ENCODE measurements at places on chromosomes 16 and 17. TPM values are rescaled to one million over a fixed set of nuclear protein-coding genes. Genes with fewer than 3 reads are reported as not detected.
A peak's percentile ranks its signal among the peaks of the same experiment; 100 is the strongest.

Gene NLRP1
- 0.09 TPM for total RNA-seq

Gene MCRIP2
- 33.0 TPM for total RNA-seq

DNA sequence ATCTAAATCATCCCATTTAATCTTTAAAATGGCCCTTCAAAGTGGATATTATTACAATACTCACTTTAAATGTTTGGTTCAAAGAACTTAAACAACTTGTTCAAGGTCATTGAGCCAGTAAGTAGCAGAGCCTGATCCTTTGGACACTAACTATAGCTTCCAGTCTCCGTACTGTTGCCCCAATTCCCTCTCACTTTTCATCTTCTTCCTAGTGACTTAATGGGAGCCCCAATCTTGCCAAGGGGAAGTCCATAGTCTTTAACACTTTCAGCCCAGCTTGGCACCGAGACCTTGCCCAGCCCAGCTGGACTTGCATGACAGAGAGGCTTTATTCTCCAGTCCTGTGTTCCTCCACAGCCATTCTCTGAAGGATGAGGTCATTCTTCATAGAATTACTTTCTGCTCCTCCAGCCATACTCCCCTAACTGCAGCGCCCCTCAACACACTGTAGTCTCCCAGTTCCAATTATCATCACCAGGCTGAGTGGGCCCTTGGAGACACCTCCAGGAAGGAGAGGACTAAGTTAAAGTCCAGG is 49.2 kb upstream of the NLK start:
- H3K36me3 ChIP-seq = no peaks in the 10 kb centered on the region
- H3K4me3 ChIP-seq = no peak overlapping the region
- H3K4me1 ChIP-seq = peaks cover 46% of the 10 kb centered on the region
- H3K27me3 ChIP-seq = no peaks in the 10 kb centered on the region
- DNase-seq = no peak

- no peak overlapping the region for H3K27ac ChIP-seq
- no peak overlapping the region for H3K4me3 ChIP-seq
- H3K4me1 ChIP-seq = peaks cover 23% of the 10 kb centered on the region
- no peak for DNase-seq
- peaks cover 28% of the 10 kb centered on the region for H3K27me3 ChIP-seq
Measured at GRCh38 chr17:36938566-36939051, 1.3 kb downstream of the LHX1 start.

Gene TCAP
- 1.6 TPM for total RNA-seq

DNA sequence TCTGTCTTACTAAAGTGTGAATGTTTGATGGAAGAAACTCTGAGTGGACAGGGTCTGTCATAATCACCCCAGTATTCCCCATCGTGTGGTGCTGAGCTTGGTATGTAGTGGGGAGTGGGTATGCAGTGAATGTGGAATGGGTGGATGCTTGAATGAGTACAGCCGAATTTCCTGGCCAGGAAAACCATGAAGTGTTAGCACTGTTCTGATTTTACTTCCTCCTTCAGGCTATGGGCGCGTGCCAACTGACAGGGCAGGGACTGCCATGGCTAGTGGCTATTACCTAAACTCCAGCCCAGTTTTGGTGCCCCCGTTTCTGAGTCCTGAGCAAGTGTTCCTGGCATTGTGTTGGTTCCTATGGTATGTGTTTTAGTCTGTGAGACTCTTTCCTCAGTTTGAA is 48.6 kb downstream of the PRKCA start:
- H3K27me3 ChIP-seq = no peaks in the 10 kb centered on the region
- DNase-seq = no peak
- H3K4me1 ChIP-seq = peaks cover 44% of the 10 kb centered on the region
- H3K4me3 ChIP-seq = no peak overlapping the region

DNA sequence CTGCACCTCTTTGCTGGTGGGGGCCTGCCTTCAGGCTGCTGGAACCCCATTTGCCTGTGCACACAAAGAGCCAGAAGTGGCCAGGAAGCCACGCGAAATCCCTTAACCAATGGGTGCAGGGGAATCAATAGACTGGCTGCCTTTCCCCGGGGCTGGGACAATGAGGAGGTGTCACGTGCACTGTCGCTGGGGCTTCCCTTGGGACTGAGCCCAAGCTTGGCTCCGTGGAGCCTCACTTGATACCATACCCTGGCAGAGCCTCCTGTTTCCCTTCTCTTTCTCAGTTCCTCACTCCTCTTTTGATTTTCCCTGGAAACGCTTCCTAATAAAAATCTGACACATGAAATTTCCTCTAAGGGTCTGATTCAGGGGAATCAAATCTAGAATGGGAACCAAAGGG is 38.8 kb upstream of the C16orf82 start:
- no peaks in the 10 kb centered on the region for H3K27me3 ChIP-seq
- no peaks in the 10 kb centered on the region for H3K36me3 ChIP-seq
- no peak overlapping the region for H3K27ac ChIP-seq
- H3K4me1 ChIP-seq = no peaks in the 10 kb centered on the region

- H3K27ac ChIP-seq = no peak overlapping the region
- H3K27me3 ChIP-seq = no peaks in the 10 kb centered on the region
- no peaks in the 10 kb centered on the region for H3K36me3 ChIP-seq
- no peak for DNase-seq
- no peak overlapping the region for H3K4me3 ChIP-seq
Measured at GRCh38 chr16:78415013-78415412, 315.6 kb downstream of the WWOX start.

GRCh38 chr17:45689451-45689850 is 94.7 kb upstream of the CRHR1 start:
- no peak overlapping the region for H3K27ac ChIP-seq
- no peaks in the 10 kb centered on the region for H3K4me1 ChIP-seq
- H3K36me3 ChIP-seq = no peaks in the 10 kb centered on the region
- no peak for DNase-seq
- no peaks in the 10 kb centered on the region for H3K27me3 ChIP-seq

DNA sequence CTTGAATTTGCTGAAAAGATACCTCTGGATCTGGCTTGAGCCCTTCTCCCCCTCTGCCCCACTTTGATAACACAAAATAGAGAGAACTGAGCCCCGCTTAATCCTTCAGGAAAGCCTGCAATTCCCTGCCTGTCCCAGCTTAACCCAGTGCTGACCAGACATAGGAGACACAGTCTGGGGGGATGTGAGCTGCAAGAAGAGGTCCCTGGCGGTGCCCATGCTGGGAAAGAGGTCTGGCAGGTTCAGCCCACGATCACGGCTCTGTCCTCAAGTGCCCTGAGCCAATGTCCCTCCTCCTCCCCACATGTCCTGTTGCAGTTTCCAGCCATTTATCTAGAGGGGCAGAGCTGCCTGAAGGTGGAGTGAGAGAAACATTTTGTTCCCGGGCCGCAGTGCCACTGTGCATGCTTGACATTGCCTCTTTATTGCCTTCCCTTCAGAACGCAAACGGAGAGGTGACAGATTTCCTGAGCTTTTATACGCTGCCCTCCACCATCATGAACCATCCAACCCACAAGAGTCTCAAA is 29.0 kb downstream of the PLCD3 start:
- no peak overlapping the region for H3K4me3 ChIP-seq
- H3K27ac ChIP-seq = no peak overlapping the region
- peaks cover 5% of the 10 kb centered on the region for H3K4me1 ChIP-seq
- no peak for DNase-seq
- peaks cover 3% of the 10 kb centered on the region for H3K36me3 ChIP-seq

DNA sequence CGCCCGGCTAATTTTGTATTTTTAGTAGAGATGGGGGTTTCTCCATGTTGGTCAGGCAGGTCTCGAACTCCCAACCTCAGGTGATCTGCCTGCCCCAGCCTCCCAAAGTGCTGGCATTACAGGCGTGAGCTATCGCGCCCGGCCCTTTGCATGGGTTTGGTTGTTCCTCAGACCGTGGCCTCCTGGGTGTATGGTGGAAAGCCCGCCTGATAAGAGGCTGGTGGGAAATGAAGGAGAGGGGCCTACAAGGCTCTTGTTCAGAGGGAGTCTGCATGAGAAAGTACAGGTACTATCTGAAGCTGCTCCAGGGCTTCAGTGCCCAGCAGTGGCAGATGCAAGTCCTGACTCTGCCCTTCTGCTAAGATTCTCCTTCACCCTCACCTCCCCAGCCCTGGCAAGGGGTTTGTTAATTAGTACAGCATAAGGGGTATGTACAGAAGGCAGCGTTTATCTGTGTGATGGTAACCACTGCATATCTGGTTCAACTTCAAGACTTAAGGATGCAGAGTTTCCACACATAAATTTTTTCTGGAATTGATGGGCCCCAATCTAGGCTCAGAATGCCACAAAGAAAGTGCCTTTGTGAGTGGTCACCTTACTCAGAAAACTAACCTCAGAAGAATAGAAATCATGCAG is 24.2 kb downstream of the GRB7 start:
- no peak for DNase-seq
- no peak overlapping the region for H3K4me3 ChIP-seq
- no peaks in the 10 kb centered on the region for H3K27me3 ChIP-seq
- no peaks in the 10 kb centered on the region for H3K4me1 ChIP-seq
- no peak overlapping the region for H3K27ac ChIP-seq

GRCh38 chr17:45171338-45172231 is 9.9 kb downstream of the HEXIM2 start:
- peak overlapping the region; percentile 94 for H3K27ac ChIP-seq
- peak; percentile 97 for DNase-seq
- H3K4me3 ChIP-seq = peak overlapping the region; percentile 10
- no peaks in the 10 kb centered on the region for H3K27me3 ChIP-seq
- H3K36me3 ChIP-seq = no peaks in the 10 kb centered on the region

DNA sequence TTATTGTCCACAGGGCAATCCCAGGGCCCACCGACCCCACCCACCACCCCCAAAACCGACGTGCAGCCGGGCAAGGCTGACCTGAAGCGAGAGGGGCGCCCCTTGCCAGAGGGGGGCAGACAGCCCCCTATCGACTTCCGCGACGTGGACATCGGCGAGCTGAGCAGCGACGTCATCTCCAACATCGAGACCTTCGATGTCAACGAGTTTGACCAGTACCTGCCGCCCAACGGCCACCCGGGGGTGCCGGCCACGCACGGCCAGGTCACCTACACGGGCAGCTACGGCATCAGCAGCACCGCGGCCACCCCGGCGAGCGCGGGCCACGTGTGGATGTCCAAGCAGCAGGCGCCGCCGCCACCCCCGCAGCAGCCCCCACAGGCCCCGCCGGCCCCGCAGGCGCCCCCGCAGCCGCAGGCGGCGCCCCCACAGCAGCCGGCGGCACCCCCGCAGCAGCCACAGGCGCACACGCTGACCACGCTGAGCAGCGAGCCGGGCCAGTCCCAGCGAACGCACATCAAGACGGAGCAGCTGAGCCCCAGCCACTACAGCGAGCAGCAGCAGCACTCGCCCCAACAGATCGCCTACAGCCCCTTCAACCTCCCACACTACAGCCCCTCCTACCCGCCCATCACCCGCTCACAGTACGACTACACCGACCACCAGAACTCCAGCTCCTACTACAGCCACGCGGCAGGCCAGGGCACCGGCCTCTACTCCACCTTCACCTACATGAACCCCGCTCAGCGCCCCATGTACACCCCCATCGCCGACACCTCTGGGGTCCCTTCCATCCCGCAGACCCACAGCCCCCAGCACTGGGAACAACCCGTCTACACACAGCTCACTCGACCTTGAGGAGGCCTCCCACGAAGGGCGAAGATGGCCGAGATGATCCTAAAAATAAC is 3.0 kb downstream of the SOX9 start:
- H3K4me3 ChIP-seq = peak overlapping the region; percentile 71
- H3K27me3 ChIP-seq = no peaks in the 10 kb centered on the region
- H3K27ac ChIP-seq = peak overlapping the region; percentile 65
- DNase-seq = peak; percentile 7
- peaks cover 23% of the 10 kb centered on the region for H3K4me1 ChIP-seq

Gene CACNG1
- total RNA-seq = not detected

GRCh38 chr17:13067629-13068303 is 49.9 kb upstream of the ELAC2 start:
- no peaks in the 10 kb centered on the region for H3K4me1 ChIP-seq
- H3K27me3 ChIP-seq = no peaks in the 10 kb centered on the region
- no peak for DNase-seq
- H3K36me3 ChIP-seq = no peaks in the 10 kb centered on the region

Gene CLEC3A
- 1.1 TPM for total RNA-seq

GRCh38 chr17:14306596-14306995 is 5.7 kb downstream of the HS3ST3B1 start:
- H3K27me3 ChIP-seq = no peaks in the 10 kb centered on the region
- H3K4me1 ChIP-seq = no peaks in the 10 kb centered on the region
- no peak overlapping the region for H3K27ac ChIP-seq
- H3K36me3 ChIP-seq = no peaks in the 10 kb centered on the region
- H3K4me3 ChIP-seq = no peak overlapping the region

Gene KRTAP4-9
- not detected for total RNA-seq

- no peak overlapping the region for H3K4me3 ChIP-seq
- H3K4me1 ChIP-seq = no peaks in the 10 kb centered on the region
- H3K27ac ChIP-seq = no peak overlapping the region
- H3K27me3 ChIP-seq = no peaks in the 10 kb centered on the region
- DNase-seq = no peak
Measured at GRCh38 chr16:75787440-75787839, 61.1 kb upstream of the CPHXL start.

GRCh38 chr17:30586818-30587595 is 109.8 kb downstream of the GOSR1 start:
- DNase-seq = no peak
- no peak overlapping the region for H3K4me3 ChIP-seq
- H3K27me3 ChIP-seq = no peaks in the 10 kb centered on the region
- H3K4me1 ChIP-seq = 0 out of 2 replicates have a peak, but pooled peaks cover 6% of the 10 kb centered on the region
- no peak overlapping the region for H3K27ac ChIP-seq

Gene CAVIN1
- 173 TPM for total RNA-seq

Gene CDK3
- total RNA-seq = 6.8 TPM

All from Caco-2 (cell line).